ENCODE measurements at places on chromosomes 16 and 17. TPM values are rescaled to one million over a fixed set of nuclear protein-coding genes. Genes with fewer than 3 reads are reported as not detected.
A peak's percentile ranks its signal among the peaks of the same experiment; 100 is the strongest.

The ACSM2A gene
- total RNA-seq, result not detected

The PLXDC1 gene
- 17.1 TPM for total RNA-seq

The CHST5 gene
- 0.27 TPM for total RNA-seq

The CMTM2 gene
- total RNA-seq, result not detected

The SYNGR3 gene
- total RNA-seq, result 0.91 TPM

The CBX2 gene
- 9.9 TPM for total RNA-seq

The PRSS36 gene
- total RNA-seq, result 0.76 TPM

The OR1A2 gene
- total RNA-seq, result not detected

The NT5M gene
- total RNA-seq, result 3.7 TPM

The CCL14 gene
- not detected for total RNA-seq

The TLCD2 gene
- total RNA-seq, result 4.2 TPM

GRCh38 chr17:58913971-58914769 is 158.5 kb downstream of the PPM1E start:
- no peaks in the 10 kb centered on the region for H3K27me3 ChIP-seq
- H3K4me3 ChIP-seq, result no peak overlapping the region
- no peaks in the 10 kb centered on the region for H3K36me3 ChIP-seq
- DNase-seq, result no peak
- H3K27ac ChIP-seq, result no peak overlapping the region

GRCh38 chr17:36495076-36495578 is 8.6 kb downstream of the ZNHIT3 start:
- H3K36me3 ChIP-seq, result peaks cover 34% of the 10 kb centered on the region
- no peak overlapping the region for H3K27ac ChIP-seq
- no peak for DNase-seq
- H3K4me3 ChIP-seq, result no peak overlapping the region
- no peaks in the 10 kb centered on the region for H3K27me3 ChIP-seq

GRCh38 chr17:45225051-45225700 is 3.5 kb downstream of the FMNL1 start:
- H3K36me3 ChIP-seq, result no peaks in the 10 kb centered on the region
- no peak overlapping the region for H3K4me3 ChIP-seq
- H3K4me1 ChIP-seq, result peaks cover 37% of the 10 kb centered on the region
- H3K27me3 ChIP-seq, result peaks cover 3% of the 10 kb centered on the region
- H3K27ac ChIP-seq, result no peak overlapping the region

DNA sequence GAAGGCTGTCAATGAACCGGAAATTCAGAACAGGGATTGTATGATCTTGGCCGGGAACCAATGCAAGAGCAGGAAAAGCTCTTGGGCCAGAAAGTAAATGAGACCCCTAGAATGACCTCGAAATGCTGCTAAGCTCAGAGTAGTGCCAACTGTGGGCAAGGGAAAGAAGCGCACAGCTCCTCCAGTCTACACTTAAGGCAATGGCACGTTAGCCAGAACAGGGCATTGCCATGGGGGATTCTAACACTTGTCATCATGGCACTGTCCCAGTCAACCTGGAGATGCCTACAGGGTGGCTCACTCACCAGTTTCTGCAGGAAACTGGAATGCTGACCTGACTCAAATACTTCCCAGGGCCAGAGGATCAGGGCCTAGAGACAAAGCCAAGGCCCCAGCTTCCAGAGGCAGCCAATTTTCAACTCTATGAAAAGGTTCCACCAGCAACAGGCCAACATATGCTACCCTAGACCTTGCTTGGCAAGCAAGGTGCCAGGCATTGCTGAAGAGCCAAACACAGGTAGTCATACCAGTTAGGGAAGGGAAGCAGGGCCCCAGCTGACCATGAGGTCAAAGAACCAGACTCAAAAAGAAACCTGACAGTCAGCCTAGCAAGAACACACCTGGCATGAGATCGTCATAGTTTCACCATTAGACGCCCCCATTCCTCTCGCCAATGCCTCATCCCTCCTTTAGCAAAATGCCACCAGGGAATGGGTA is 34.9 kb downstream of the ARHGAP17 start:
- no peaks in the 10 kb centered on the region for H3K27me3 ChIP-seq
- peaks cover 76% of the 10 kb centered on the region for H3K4me1 ChIP-seq
- no peak overlapping the region for H3K4me3 ChIP-seq
- DNase-seq, result no peak
- H3K36me3 ChIP-seq, result peaks cover 15% of the 10 kb centered on the region

DNA sequence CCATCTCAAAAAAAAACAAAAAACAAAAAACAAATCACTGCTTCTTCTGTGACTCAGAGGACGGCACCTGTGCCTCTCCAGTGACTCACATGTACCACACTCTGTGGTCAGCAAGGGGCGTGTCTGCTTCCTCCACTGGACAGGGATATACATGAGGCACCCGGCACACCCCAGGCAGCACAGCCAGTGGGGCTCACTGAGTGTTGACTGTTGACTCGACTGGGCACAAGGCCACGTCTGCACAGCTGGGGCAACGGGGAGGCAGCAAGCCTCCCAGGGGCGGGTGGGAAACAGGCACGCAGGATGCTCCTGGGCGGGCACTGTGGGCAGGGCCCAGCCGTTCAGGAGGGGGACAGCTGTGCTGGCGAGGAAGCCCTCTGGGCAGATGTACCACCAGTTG is 64.1 kb downstream of the TIMM22 start:
- H3K27ac ChIP-seq, result peak overlapping the region; percentile 54
- H3K4me1 ChIP-seq, result peaks cover 13% of the 10 kb centered on the region
- peak; percentile 92 for DNase-seq
- no peak overlapping the region for H3K4me3 ChIP-seq
- H3K27me3 ChIP-seq, result no peaks in the 10 kb centered on the region

GRCh38 chr16:15482068-15482747 is 47.8 kb downstream of the BMERB1 start:
- H3K27me3 ChIP-seq, result no peaks in the 10 kb centered on the region
- no peaks in the 10 kb centered on the region for H3K36me3 ChIP-seq
- DNase-seq, result peak; percentile 60
- H3K27ac ChIP-seq, result peak overlapping the region; percentile 54
- no peak overlapping the region for H3K4me3 ChIP-seq

DNA sequence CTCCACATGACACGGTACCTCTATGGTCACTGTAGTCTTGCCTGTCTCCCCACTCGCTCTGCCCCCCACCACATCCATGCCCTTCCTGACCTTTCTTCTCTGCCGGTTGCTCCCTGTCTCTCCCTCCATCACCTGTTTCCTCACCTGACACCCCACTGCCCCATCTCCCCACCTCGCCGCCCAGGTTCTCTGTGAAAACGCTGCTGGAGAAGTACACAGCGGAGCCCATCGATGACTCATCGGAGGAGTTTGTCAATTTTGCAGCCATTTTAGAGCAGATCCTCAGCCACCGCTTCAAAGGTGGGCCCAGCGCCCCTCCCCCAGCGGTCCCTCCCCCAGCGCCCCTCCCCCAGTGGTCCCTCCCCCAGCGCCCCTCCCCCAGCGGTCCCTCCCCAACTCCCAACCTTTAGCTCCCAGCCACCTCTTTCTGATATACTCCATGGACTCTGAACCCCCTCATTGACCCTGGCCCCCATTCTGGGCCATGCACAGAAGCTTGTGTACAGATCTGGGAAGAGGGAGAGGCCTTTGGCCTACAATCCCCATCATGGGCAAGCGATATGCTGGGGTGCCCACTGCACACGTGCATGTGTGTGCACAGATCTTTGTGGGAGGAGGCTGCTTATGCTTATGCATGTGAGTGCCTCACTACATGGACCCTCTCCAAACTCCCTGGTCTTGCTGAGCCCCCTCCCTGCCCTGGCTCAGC is 4.1 kb downstream of the RUNDC3A start:
- DNase-seq, result no peak
- H3K27me3 ChIP-seq, result peaks cover 40% of the 10 kb centered on the region
- no peaks in the 10 kb centered on the region for H3K36me3 ChIP-seq
- no peak overlapping the region for H3K4me3 ChIP-seq
- H3K27ac ChIP-seq, result no peak overlapping the region

DNA sequence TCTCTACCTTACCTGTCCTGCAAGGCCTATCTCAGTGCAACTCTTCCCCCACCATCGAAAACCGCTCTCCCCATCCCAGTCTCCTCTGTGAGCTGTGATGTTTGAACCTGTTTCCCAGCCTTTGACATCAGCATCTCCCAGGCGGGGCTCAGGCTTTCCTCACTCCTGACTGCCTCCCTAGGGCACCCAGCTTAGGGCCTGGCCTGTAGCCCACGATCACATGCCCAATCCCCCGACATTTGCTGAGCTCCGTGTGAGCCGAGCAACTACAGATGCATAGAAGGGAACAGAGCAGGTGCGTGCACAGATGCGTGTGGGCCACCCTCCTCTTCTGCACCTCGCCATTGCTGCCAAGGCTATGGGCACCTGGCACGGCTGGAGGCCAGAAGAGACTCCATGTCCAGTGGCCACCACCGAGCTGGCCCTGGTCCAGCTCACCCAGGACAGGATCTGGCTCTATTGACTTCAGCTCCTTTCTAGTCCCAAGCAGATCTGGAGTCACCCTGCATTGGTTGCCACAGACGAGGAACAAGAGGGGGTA is 35.5 kb upstream of the CMIP start:
- peaks cover 2% of the 10 kb centered on the region for H3K27me3 ChIP-seq
- H3K4me1 ChIP-seq, result peaks cover 16% of the 10 kb centered on the region
- no peak overlapping the region for H3K27ac ChIP-seq
- H3K4me3 ChIP-seq, result no peak overlapping the region
- no peaks in the 10 kb centered on the region for H3K36me3 ChIP-seq

DNA sequence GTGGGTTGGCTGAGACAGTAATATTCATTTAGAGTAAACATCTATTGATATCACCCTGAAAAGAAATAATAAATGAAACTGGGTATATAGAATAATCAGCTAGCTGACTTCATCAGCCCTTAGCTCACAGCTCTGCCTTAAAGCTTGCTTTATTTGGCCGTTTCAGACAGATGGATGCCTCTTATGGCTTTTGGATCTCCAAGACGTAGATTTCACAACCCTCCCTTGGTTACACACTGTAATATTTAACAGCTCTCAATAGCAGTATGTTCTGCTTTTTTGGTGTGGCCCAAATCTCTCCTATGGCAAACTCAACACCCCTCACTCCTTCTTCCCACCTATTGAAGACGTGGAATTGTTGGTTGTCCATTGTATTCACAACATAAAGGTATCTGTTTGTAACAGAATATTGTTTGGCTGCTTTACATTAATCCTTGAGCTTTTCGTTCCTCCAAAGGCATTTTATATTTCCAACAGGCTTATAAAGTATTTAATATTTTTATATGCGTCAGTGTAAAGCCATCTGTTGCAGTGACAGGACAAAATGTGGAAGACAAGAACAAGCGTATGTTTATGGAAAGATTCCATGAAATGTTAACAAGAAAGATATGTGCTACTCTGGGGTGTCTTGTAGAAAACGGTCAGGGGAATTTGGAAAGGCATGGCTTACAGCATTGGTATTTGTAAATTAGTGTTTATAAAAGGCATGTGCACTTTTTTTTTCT is 837.0 kb upstream of the RBFOX1 start:
- no peaks in the 10 kb centered on the region for H3K36me3 ChIP-seq
- no peaks in the 10 kb centered on the region for H3K27me3 ChIP-seq
- H3K27ac ChIP-seq, result no peak overlapping the region
- H3K4me3 ChIP-seq, result no peak overlapping the region

- peaks cover 49% of the 10 kb centered on the region for H3K4me1 ChIP-seq
- no peak for DNase-seq
- no peak overlapping the region for H3K4me3 ChIP-seq
- H3K36me3 ChIP-seq, result peaks cover 10% of the 10 kb centered on the region
- H3K27ac ChIP-seq, result no peak overlapping the region
Observed at GRCh38 chr17:17873450-17873991, 36.7 kb upstream of the SREBF1 start.

- peaks cover 2% of the 10 kb centered on the region for H3K4me1 ChIP-seq
- H3K27ac ChIP-seq, result no peak overlapping the region
- H3K4me3 ChIP-seq, result no peak overlapping the region
- no peaks in the 10 kb centered on the region for H3K27me3 ChIP-seq
Observed at GRCh38 chr16:81688182-81688581, 90.9 kb upstream of the PLCG2 start.

- no peak overlapping the region for H3K27ac ChIP-seq
- peak overlapping the region; percentile 58 for H3K4me3 ChIP-seq
- no peaks in the 10 kb centered on the region for H3K27me3 ChIP-seq
Observed at GRCh38 chr16:86584726-86585721, 6.7 kb downstream of the FOXL1 start.

GRCh38 chr16:83244057-83244456 is 563.7 kb upstream of the HSBP1 start:
- H3K4me3 ChIP-seq, result no peak overlapping the region
- no peaks in the 10 kb centered on the region for H3K36me3 ChIP-seq
- no peak overlapping the region for H3K27ac ChIP-seq

DNA sequence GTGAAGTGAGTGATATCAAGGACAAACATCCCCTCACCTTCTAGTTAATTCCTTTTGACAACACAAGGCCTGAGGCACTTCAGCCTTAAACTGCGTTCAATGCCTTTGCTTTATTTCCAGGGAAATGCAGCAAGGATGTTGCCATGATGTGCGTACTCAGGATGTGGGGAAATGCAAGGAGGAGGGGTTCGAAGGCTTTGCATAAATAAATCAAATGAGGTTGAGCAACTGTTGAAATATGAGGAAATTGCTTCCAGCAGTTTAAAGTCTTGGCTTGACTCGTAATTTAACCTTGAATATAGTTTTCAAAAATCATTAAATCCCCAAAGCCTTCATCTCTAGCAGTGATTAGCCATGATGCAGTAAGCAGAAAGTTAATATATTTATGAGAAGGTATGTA is 81.8 kb upstream of the CCL2 start:
- no peak overlapping the region for H3K4me3 ChIP-seq
- no peaks in the 10 kb centered on the region for H3K36me3 ChIP-seq
- no peak for DNase-seq
- H3K27ac ChIP-seq, result no peak overlapping the region
- no peaks in the 10 kb centered on the region for H3K4me1 ChIP-seq

DNA sequence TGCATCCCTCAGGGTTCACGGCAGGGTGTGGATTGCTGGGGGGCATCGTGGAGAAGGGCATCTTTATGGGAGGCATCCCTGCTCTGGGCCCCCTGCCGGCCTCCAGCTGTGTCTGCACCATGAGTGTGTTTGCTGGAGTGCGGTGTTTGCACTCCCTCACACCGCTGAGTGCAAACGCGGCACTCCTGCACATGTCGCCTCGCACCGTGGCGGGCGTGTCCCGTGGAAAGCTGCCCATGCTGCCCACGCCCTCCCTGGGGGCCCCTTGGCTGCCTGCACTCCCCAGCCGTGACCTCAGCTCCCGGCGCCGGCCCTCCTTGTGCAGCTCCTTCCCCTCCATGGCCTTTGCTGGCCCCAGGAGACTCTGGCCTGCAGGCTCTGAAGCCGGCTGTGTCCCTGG is 74.6 kb upstream of the ZNF750 start:
- H3K4me3 ChIP-seq, result no peak overlapping the region
- H3K27ac ChIP-seq, result no peak overlapping the region
- H3K36me3 ChIP-seq, result peaks cover 14% of the 10 kb centered on the region
- H3K27me3 ChIP-seq, result no peaks in the 10 kb centered on the region

- H3K4me3 ChIP-seq, result no peak overlapping the region
- peak overlapping the region; percentile 10 for H3K27ac ChIP-seq
- peaks cover 68% of the 10 kb centered on the region for H3K4me1 ChIP-seq
- no peaks in the 10 kb centered on the region for H3K36me3 ChIP-seq
Observed at GRCh38 chr16:14011846-14012245, 59.3 kb upstream of the MRTFB start.
